ENCODE measurements at places on chromosomes 12 and 14.

DNA sequence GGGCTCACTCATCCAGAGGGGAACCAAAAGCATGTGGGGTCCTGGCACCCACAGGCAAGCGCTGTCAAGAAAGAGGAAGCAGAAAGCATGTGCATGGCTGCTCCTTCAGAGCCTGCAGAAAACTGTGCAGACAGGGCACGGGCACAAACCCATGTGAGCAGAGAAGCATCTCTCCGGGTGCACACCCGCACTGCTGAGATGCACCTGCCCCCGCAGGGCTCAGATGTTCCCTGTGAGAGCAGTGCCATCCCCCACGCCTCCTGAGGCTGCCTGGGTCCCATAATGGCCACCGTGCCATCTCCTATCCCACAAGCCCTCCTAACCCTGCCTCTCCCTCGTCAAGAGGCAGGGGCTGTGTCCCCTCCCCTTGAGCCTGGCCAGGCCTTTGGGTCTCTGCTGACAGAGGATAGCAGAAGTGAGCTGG, 32.3 kb upstream of the INF2 start:
- no peak for DNase-seq

GRCh38 chr12:62542814-62543213, 76.2 kb downstream of the MON2 start:
- DNase-seq: no peak

DNA sequence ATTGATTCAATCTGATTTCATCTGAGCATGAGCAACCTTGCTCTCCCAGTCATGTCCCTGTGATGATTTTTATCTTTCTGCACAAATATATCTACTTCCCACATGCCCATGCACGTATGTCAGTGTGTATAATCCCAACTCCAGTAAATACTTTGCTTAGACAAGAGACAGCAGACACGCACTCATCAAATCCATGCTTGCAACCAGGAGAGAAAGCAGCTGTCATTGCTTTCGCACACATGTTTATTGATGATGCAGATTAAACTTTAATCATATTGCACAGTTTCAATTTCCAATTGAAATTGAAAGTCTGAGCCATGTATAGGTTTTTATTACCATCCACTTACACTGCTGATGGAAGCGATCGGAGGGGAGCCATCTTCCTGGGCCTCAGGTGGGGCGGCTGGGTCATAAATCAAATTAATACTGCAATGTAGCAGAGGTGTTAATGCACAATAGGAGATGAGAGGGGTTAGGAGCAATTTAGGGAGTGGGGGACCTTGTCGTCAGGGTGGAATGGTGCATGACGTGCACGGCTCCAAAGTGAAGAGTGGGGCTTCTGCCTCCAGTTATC, 68.6 kb upstream of the SRRM4 start:
- no peak for DNase-seq

DNA sequence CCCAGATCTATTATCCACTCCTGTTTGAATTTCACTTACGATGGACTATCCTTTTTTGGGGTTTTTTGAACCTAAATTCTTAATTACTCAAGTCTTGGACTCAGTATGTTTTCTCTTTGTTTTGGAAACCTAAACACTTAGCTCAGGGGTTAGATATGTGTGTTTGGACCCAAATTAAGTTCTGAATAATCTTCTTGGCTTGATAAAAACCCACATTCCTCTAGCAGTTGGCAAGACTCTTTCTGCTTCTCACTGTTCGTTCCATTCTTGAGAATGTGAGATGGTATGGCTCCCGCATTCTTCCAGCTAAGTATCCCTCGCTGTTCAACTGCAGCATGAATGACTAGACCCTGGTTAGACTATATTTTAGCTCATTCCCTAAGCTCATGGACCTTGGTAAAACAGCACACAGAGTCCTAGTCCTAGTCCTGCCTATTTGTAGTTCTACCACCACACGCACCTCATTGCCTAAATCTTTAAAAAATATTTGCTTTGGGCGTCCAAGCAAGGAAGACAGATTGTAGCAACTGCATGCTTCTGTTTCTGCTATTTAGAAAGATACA, 860.0 kb downstream of the RPS29 start:
- no peak for DNase-seq

Measured in stimulated activated CD4-positive, alpha-beta T cell treated with anti-CD3 and anti-CD28 coated beads, TNF-alpha, amount 100 ng/mL, for 48 hours (primary cell).